Right renal pelvis (tissue), 4 donors: ENCODE measurements at places on chromosomes 6 and 20. TPM values are rescaled to one million over a fixed set of nuclear protein-coding genes. Genes with fewer than 3 reads are reported as not detected.

- no peak for DNase-seq
Observed at GRCh38 chr20:3000852-3001523, 42.4 kb upstream of the GNRH2 start.

The ARFGEF3 gene
- 6.3 TPM for polyA plus RNA-seq

The FLOT1 gene
- 145 TPM for polyA plus RNA-seq

DNA sequence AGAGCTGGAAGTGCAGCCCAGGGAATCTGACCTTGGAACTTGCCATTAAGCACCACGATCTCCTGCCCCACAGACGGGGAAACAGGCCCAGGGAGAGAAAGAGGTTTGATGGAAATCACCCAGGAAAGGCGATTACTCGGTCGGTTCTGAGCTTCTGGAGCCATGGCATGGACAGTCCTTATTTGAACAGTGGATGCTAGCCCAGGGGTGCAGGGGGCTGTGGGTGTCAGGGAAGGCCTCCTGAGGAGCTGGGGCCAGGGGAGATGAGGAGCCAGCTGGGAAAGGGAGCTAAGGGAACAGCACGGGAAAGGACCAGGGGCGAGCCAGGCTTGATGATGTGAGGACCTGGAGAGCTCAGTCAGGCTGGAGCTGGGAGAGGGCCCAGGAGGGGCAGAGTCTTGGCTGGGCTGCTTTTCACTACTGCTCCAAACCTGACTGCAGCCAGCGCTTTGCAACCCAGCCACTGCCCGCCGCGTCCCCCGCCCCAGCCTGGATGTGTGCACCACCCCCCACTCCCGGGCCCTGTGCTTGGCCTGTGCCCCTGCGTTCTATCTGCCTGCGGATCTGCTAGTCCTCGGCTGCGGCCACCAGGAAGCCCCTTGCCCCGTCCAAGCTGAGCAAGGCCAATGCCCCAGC lies 17.8 kb downstream of the SUN5 start:
- no peak for DNase-seq

The TRIM10 gene
- 0.47 TPM for polyA plus RNA-seq

DNA sequence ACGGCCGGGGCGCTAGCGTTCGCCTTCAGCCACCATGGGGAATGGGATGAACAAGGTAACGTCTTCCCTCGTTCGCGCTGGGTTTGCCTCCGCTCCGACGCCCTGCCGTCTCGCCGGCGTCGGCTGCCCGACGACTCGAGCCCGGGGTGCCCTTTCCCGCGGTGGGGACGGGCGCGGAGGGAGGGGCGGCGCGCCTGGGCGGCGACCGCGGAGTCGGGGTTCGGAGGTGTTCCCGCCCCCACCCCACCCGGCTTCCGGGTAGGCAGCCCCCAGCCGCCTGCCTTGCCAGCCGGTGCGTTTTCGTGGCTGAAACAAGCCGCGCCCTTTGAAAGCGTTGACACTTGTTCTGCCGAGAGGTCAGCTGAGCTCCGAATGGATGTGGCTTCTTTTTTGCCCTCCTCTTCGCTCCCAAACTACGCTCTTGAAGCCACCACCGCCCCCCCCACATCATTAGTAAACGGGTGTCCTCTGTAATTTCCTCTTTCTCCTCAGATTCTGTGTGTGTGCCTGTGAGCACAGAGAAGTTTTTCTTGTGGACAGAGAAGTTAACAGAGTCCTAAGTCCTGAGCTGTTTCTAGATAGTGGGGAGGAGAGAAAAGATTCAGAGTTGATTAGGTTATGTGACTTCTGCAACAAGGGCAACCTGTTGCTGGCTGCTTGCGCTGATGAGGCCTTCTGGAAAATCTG lies 362 bp downstream of the DUSP22 start:
- no peak for DNase-seq

- no peak for DNase-seq
Observed at GRCh38 chr6:139175389-139175948, 40.6 kb downstream of the HECA start.
